RWPE2 (cell line): ENCODE measurements at places on chromosomes 11 and 22.
A peak's percentile ranks its signal among the peaks of the same experiment; 100 is the strongest.

DNA sequence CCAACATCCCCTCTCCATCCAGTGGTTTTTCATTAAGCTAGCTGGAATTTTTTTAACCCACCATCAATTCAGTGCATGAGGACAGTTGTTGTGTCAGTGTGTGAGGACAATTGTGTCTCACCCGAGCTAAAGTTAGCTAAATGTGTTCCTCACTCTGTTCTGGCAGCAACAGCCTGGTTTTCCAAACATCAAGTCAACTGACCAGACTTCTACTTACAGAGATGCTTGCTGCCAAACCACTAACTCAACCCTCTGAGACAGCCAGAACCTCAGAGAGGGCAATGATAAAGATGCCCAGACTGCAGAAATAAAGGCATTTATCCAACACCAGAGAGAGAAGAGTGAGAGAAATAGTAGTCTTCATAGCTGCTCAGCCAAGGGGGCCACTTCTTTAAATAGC lies 6.7 kb downstream of the PAMR1 start:
- H3K4me3 ChIP-seq = no peak overlapping the region
- no peaks in the 10 kb centered on the region for H3K27me3 ChIP-seq
- no peaks in the 10 kb centered on the region for H3K4me1 ChIP-seq

- DNase-seq = no peak
- H3K4me1 ChIP-seq = no peaks in the 10 kb centered on the region
- peaks cover 9% of the 10 kb centered on the region; the same call in 1 of the 2 replicates for H3K36me3 ChIP-seq
- H3K4me3 ChIP-seq = no peak overlapping the region
Observed at GRCh38 chr22:38863531-38864131, 8.4 kb downstream of the CBX6 start.

DNA sequence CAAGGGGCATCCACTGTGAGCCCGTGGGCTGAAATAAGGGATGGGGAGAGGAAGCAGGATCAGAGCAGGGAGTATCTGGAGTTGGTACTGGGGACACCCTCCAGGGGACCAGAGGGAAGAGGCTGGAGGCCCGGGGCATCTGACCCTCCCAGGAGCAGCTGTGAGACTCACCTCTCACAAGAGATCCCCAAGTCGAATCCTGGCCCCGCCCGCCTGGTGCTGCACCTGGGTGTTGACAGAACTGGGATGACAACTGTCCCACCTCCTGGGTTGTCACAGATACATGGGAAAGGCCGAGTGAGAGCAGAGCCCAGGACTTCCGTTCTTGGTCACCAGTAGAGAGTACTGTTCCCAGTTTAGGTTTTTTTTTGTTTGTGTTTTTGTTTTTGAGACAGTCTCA lies 78.9 kb downstream of the CELSR1 start:
- H3K4me1 ChIP-seq = peaks cover 49% of the 10 kb centered on the region
- H3K4me3 ChIP-seq = no peak overlapping the region
- no peak overlapping the region for H3K27ac ChIP-seq
- H3K36me3 ChIP-seq = peaks cover 34% of the 10 kb centered on the region
- no peaks in the 10 kb centered on the region for H3K27me3 ChIP-seq

DNA sequence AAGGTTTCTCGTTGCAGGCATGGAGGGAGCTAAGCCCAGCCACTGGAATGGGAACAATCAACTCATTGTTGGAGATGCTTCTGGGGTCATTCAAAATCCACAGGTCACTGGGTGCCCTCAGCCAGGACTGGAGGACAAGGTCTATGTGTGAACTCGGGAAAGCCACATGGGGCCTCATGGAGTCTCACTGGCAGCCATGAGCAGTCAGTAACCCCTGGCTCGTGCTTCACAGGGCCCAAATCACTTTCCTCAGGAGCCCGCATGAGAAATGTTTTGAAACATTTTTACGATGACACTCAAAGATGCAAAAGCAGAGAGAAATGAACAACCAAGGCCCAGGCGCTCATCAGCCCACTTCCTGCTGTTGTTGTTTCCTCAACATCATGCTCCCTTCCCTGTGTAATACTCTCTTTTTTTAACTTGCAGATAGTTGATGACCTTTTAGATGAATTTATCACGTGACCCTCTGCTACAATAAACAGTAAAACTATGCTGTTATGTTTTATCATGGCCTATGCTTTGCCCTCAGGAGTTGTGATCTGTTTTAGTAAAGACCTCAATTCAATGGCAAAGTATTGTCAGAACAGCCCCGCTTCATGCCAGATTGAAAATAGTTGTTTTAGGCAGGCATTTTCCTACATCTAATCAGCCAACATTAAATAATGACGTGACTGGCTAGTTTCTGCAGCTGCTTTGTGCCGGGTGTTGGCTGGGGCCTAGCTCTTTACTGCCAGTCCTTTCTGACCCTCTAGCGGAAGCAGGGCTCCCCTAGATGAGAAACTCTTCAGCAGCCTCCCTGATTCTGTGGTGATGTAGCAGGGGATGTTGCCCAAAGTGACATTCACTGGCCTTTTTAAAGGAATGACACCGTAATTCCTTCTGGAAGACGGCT lies 39.7 kb downstream of the ADAMTS15 start:
- H3K27me3 ChIP-seq = no peaks in the 10 kb centered on the region
- H3K27ac ChIP-seq = no peak overlapping the region
- no peak overlapping the region for H3K4me3 ChIP-seq
- H3K4me1 ChIP-seq = no peaks in the 10 kb centered on the region
- DNase-seq = no peak

DNA sequence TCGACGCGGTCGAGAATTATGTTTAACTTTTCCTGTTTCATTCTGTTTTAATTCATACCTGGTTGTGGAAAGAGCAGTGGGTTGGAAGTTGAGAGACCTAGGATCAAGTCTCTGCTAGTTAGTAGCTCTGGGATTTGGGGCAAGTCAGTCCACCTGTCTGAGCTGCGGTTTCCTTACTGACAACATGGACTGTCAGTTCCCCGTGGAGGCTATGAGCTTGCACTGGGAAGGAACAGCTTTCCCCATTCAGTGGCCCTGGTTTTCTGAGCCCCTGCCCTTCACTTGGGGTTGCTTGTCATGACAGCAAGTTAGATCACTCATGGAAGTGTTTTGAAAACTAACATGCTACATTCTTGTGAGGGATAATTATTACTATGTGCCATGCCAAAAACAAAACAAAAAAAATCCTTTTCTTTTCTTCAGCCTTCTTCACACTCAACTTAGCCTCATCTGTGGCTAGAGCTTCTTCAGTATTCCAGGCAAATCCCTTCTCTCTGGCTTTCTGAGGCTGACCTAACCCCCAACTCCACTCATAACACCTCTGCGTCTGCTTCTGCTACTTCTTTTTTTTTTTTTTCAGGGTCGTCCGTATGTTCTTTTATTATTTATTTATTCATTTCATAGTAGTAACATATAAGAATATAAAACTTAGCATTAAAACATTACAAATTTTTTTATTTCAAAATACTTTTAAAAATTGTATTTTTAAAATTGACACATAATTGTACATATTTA lies 43.0 kb upstream of the ZBED5 start:
- peaks cover 47% of the 10 kb centered on the region for H3K4me1 ChIP-seq
- no peak for DNase-seq
- H3K4me3 ChIP-seq = no peak overlapping the region
- no peaks in the 10 kb centered on the region for H3K27me3 ChIP-seq
- peak overlapping the region; percentile 100 for H3K27ac ChIP-seq
- H3K36me3 ChIP-seq = no peaks in the 10 kb centered on the region

DNA sequence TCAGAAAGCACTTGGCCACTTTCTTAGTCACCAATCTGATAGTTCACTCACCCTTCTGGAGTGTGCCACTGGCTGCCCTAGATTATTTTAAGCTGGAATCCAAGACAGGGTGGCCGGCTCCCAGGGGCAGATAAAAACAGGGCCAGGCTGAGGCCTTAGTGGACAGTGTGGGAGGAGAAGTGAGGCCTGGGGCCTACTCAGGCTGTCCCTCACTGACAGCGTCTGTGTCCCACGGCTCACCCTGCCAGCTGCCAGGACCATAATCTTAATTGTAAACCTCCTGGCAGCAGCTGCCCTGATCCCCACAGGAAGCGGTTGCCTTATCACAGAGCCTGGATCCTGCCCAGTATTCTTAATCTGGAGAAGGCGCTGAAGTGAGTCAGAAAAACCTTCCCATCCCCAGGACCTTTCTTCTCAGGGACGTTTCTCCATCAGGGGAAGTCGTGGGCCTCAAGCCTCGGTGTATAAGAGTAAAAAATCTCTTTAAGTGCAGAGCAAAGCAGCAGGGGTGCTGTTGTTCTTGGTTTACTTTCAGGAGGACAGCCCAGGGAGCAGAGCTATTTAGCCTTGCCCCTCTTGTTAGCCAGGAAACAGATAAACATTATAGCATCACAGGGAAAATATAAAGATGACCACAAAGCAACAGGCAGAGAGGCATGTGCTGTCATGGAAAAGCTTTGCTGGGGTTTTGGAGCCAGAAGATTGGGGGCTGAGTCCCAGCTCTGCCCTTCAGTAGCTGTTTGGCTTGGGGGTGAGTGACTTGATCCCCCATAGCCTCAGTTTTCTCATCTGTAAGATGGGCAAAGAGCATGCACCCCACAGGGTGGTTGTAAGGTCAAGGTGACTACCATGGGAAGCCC lies 39.6 kb downstream of the TSPAN18 start:
- no peak overlapping the region for H3K4me3 ChIP-seq
- no peaks in the 10 kb centered on the region for H3K36me3 ChIP-seq
- no peak overlapping the region for H3K27ac ChIP-seq
- no peak for DNase-seq

DNA sequence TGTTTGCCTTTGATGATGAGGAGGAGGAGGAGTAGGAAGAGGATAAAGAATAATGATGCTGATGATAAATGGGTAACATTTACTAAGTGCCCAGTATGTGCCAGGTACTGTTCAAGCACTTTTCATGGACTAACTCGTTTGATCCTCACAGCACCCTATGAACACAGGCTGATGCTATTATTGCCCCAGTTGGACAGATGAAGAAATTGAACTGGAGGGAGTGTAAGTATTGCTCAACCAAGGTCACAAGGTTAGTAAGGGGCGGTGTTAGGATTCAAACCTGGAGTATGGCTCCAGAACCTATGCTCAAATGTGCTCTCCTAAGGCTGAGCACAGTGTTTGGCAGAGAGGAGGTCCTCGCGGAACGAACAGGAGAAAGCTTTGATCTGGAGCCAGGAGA lies 78.6 kb downstream of the SYN3 start:
- H3K36me3 ChIP-seq = no peaks in the 10 kb centered on the region
- no peaks in the 10 kb centered on the region for H3K4me1 ChIP-seq
- H3K27ac ChIP-seq = no peak overlapping the region
- DNase-seq = no peak
- H3K27me3 ChIP-seq = no peaks in the 10 kb centered on the region
- H3K4me3 ChIP-seq = no peak overlapping the region

GRCh38 chr11:1152316-1153104 lies 5.2 kb upstream of the MUC5AC start:
- H3K4me3 ChIP-seq = no peak overlapping the region
- H3K27ac ChIP-seq = no peak overlapping the region
- H3K36me3 ChIP-seq = no peaks in the 10 kb centered on the region
- H3K4me1 ChIP-seq = peaks cover 9% of the 10 kb centered on the region

- H3K36me3 ChIP-seq = peaks cover 40% of the 10 kb centered on the region
- peak; percentile 48 for DNase-seq
- peaks cover 9% of the 10 kb centered on the region for H3K4me1 ChIP-seq
- peak overlapping the region; percentile 89 for H3K27ac ChIP-seq
Observed at GRCh38 chr11:69641681-69642548, 959 bp downstream of the CCND1 start.

- no peaks in the 10 kb centered on the region for H3K36me3 ChIP-seq
- DNase-seq = no peak
- H3K4me3 ChIP-seq = no peak overlapping the region
Observed at GRCh38 chr11:17978553-17979287, 34.1 kb downstream of the SERGEF start.

- no peak overlapping the region for H3K4me3 ChIP-seq
- no peak for DNase-seq
- no peak overlapping the region for H3K27ac ChIP-seq
- H3K4me1 ChIP-seq = no peaks in the 10 kb centered on the region
Observed at GRCh38 chr22:48494968-48495750, 1332.5 kb downstream of the BRD1 start.

- peaks cover 17% of the 10 kb centered on the region for H3K36me3 ChIP-seq
- DNase-seq = no peak
- H3K4me1 ChIP-seq = peaks cover 18% of the 10 kb centered on the region
Observed at GRCh38 chr11:43789700-43790443, 90.8 kb upstream of the ALKBH3 start.

DNA sequence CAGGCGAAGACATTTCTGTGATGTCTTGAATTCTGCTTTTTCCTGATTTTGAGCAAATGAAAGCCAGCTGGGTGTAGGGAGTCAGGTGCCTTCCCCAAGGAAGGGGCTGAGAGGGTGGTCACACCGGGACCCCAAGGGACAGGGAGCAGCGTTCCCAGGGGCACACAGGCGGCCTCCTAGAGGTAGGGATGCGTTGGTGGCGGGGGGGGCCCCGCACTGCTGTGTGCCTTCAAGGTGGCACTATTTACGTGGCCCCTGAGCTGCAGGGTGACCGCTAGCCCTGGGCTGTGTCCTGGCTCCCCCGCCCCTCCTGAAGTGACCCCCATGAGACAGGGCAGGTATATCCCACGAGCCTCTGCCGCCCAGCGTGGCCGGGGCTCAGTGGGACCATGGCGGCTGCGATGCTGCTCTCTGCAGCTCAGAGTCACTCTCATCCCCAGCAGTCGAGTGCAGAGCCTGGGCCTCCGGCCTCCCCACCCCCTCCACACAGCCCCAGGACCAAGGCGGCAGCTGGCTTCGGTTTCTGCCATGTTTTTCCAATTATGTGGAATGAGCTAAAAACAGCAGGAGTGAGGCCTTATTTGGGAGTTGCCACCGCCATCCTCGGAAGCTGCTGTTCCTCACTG lies 60.9 kb downstream of the LRP5 start:
- DNase-seq = no peak
- H3K4me1 ChIP-seq = no peaks in the 10 kb centered on the region
- H3K4me3 ChIP-seq = no peak overlapping the region
- no peaks in the 10 kb centered on the region for H3K27me3 ChIP-seq
- H3K36me3 ChIP-seq = no peaks in the 10 kb centered on the region

DNA sequence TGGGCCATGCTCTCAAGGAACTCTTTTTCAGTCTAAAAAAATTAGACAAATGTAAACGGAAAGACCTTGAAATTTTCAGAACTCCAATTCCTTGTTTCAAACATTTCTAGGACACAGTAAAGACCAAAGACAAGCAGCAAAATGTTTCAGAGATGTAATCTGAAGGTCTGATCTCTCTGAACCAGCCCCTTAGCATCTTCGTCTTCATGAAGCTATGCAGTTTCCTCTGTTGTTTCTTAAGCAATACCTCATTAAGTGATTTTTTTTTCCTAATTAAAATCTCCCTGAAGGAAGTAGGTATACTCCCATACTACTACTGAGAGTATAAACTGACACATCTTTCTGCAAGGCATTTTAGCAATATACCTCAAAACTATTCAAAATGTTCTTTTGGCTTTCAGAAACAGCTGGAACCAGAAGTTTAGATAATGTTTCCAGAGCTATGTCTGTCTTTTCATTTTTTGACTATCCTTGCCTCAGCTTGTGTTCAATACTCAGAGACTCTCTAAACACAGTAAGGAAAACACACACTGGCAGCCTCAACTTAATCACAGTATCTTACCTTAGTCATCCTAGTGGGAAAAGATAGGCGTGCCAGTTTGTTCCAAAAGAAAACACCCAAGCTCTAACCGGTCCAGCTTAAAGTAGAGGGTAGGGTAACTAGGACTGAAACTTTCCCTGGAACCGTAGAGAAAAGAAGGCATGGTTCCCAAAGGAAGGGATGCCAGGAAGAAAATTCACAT lies 25.1 kb downstream of the SBF2 start:
- peaks cover 6% of the 10 kb centered on the region for H3K4me1 ChIP-seq
- no peak for DNase-seq
- no peaks in the 10 kb centered on the region for H3K36me3 ChIP-seq
- no peak overlapping the region for H3K4me3 ChIP-seq
- no peak overlapping the region for H3K27ac ChIP-seq
- no peaks in the 10 kb centered on the region for H3K27me3 ChIP-seq
